Bronchial epithelial cell (primary cell): ENCODE measurements at places on chromosomes 6 and 20.

GRCh38 chr6:30726506-30727413 is 6.6 kb downstream of the TUBB start:
- no peak for DNase-seq

GRCh38 chr6:129546702-129547101 is 163.3 kb downstream of the ARHGAP18 start:
- peak; percentile 34 for DNase-seq

DNA sequence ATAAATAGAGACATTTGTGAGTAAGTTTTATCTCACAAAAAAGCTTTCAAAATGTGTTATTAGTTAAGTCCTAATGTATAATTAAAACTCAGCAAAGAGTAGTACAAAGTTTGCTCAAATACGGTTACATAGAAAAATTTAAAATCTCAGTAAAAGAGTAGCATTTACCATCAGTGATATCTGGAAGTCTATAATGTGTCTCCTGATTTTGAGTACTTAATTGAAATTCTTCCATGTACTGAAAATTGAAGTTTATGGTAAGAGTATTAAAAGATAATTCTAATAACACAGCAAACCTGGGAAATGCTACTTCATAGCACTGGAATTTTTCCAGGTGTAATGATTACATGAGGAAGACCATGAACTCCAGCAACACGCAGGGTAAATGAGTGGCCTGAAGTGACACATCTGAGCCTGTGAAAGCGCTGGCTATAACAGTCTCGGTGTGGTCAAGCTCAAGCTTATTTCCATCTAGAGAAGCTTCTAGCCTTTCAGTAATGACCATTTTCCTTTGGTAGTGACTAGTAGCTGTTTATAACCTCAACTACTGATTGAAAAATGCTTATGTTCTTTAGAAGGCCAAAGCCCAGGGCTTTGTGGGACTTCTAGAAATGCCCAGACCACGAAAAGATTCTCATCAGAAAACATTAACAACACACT is 203.2 kb downstream of the ISM1 start:
- DNase-seq = no peak

DNA sequence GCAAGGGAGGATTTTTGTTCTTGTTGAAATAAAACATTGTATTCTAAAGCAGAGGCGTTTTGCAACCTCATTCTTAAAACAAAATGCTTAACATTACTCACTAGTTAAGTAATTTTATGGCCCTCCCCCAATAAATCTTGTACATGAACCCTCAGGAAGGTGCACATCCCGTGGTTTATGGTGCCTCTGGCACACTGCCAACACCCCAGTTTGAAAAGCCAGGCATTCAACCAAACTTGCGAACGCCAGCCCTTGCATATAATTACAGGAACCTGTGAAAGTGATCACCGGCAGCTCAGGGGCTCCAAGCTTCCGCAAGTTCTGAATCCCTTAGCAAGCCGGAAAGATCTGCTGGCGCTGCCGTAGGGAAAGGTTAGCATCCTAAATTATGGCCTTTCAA is 1109.0 kb upstream of the FLRT3 start:
- peak; percentile 2 for DNase-seq

DNA sequence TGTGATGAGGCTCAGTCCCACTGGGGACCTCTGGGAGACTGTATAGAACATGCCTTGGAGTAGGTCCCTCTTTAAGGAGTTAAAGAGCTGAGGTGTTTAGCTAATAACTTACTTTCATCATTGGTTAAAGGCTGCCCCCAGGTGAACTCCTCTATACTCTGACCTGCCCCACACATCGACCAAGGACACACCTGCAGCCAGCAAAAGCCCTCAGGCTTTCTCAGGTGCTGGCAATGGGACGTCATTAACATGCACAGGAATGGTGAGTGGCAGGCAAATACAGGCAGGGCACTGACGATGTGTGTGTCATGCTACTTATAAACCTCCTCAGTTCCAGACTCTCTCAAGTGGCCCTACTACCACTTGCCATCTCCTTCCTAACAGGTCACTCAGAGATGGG is 366.4 kb downstream of the KIF16B start:
- DNase-seq = no peak

DNA sequence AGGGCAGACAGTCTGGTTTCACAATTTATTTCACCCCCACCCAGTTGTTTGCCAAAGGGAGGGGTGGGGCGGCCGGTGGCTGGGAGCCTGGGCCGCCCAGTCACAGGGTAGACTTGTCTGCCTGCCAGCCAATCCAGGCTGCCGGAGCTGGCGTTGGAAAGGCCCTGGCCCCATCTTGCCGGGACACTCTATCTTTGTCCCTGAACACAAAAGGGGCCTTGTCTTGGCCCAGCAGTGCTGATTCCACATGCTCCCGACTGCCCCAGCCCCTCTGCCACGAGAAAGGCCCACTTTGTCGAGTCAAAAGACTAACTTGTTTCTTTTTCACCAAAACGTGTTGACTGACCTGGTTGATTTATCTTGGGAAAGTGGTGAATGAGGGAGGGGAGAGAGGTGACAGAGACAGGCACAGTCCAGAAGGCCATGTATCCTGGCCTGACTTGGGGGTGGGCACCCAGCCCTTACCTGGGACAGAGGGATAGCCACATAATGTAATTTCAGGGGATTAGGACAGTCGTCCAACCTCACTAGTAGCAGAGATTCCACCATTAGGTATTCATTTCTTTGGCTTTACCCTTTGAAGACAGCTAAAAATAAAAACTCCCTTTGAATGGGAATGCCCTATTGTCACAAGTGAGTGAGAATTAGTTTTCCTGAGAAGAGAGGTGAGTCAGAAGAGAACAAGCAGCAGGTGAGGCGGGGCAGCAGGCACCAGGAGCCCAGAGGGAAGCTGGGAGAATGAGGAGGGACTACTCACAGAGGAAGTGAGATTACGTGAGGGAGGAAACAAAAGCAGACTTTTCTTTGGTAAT is 67.0 kb upstream of the SIRPA start:
- DNase-seq = peak; percentile 96

DNA sequence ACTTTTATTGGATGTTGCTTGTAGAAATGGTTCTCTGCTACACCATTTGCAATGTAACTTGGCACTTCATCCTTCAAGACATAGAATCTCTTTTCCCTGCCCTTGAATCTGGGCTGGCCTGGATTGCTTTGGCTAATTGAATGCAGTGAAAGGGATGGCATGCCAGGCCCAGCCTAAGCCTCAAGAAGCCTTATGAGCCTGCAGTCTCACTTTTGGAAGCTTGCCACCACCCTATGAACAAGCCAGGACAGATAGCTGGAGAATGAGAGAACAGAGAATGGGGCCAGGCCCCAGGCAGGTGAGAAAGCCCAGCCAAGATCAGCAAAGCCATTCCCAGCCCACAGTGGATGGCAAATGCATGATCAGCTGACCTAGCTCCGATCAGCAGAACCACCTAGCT is 350.7 kb upstream of the RNF24 start:
- DNase-seq = peak; percentile 80

- DNase-seq = no peak
These were observed 365.0 kb upstream of the CHD6 start for GRCh38 chr20:41983159-41983558.

DNA sequence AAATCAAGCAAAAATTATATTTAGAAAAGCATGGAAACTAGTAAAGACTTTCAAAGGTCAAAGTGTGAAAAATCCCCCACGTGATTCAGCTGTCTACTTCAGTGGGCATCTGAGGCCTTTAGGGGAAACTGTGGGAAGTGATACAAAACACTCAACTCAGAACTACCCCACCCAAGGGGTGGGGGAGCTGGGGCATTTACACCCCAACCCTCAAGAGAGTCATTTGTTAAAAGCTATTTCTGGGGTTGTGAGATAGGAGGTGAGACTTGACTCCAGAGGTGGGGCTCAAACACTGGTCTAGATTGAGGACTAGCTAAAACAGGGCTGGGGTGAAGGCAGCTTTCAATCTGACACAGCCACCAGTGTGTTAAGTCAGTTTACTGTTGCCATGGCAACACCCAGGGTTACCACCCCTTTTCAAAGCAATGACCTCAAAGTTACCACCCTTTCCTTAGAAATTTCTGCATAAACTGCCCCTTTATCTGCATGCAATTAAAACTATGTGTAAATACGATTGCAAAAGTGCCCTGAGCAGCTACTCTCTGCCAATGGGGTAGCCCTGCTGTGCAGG is 9.9 kb upstream of the GTSF1L start:
- no peak for DNase-seq

DNA sequence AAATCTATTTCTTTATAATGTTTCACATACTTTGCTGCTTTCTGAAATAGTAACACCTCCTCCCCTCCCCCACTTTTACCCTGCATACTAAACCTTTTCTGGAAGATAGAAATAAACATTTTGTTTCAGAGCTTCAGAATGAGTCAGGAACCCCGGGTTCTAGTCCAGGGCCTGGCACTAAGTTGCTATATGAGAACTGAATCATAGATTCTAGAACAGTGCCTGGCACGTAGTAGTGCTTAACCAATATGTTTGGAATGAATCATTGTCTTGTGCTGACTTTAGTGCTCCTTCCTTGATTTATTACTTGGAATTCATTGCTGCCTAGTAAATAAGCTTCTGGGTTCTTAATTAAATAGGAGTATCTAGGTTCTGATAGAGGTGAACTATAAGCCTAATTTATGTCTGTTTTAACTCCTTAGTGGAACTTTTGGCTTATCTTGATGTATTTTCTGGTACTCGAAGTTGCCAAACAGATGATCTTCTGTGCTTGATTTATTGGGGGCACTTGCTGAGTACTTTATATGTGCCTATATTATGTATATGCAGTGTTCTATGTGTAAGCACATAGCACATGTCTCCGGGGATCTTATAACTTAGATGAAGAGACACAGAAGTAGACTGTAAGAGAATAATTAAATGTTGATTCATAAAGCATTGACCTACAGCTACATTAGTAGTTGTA is 18.6 kb downstream of the TAB2 start:
- peak; percentile 93 for DNase-seq

GRCh38 chr20:61846074-61846473 is 219.6 kb downstream of the TAF4 start:
- DNase-seq = no peak

DNA sequence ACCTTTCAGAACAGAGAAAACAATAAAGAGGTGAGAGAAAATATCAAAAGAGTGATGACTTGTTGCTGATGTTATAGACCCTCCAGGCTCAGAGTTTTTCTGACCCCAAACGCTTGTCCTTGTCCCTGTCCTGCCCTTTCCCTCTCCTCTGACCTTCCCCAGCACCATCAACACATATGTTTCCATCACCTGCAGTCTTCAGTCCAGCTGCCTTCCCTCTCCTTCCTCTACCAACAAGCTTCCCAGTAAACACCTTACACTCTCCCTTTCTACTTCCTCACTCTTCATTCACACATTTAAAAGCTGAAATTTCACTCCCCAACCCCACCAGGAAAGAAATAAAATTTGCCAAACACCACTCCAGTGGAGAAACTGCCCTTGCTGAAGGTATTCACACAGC is 25.4 kb upstream of the AFDN start:
- DNase-seq = no peak

GRCh38 chr6:25337431-25337830 is 58.3 kb downstream of the CARMIL1 start:
- no peak for DNase-seq

GRCh38 chr6:163944897-163945296 is 530.4 kb downstream of the QKI start:
- no peak for DNase-seq

- no peak for DNase-seq
These were observed 77.4 kb downstream of the TTLL2 start for GRCh38 chr6:167402195-167402686.

DNA sequence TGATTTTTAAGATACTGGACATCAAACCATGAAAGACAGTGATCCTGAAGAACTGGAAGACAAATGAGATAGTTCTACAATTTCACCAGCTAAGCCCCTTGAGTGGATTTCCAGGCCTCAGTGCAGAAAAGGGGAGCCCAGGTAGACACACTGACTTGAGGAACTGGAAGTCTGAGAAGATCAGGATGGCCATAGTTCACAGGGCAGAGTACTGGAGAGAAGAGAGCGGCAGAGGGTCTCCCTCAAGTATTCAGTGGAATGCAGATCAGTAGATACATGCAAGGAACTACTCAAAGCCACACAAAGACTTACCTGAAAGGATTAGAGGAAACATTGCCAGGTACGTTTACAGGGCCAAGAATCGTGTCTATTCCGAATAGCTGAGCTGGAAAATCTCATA is 224.3 kb downstream of the LRFN2 start:
- DNase-seq = no peak

- no peak for DNase-seq
These were observed 86.0 kb downstream of the SAMD3 start for GRCh38 chr6:130136798-130137197.

DNA sequence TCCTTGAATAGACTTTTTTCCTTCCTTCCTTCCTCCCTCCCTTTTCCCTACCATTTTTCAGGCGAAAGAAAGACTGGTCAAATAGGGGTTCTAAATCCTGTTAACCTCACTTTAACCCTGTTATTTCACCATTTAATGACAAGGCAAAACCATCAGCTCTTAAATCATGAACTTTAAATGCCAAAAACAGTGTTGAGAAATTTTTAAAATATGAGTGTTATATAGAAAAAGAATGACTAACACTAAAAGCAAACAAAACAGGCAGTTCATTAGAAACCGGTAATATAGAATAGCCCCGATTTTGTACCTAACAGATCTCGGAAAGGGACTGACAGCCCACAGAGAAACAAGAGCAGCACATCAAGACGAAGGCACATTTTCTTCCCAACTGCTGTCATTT is 57.4 kb upstream of the CEP85L start:
- DNase-seq = peak; percentile 90

- DNase-seq = no peak
These were observed 7.4 kb downstream of the TBC1D20 start for GRCh38 chr20:454951-455350.

DNA sequence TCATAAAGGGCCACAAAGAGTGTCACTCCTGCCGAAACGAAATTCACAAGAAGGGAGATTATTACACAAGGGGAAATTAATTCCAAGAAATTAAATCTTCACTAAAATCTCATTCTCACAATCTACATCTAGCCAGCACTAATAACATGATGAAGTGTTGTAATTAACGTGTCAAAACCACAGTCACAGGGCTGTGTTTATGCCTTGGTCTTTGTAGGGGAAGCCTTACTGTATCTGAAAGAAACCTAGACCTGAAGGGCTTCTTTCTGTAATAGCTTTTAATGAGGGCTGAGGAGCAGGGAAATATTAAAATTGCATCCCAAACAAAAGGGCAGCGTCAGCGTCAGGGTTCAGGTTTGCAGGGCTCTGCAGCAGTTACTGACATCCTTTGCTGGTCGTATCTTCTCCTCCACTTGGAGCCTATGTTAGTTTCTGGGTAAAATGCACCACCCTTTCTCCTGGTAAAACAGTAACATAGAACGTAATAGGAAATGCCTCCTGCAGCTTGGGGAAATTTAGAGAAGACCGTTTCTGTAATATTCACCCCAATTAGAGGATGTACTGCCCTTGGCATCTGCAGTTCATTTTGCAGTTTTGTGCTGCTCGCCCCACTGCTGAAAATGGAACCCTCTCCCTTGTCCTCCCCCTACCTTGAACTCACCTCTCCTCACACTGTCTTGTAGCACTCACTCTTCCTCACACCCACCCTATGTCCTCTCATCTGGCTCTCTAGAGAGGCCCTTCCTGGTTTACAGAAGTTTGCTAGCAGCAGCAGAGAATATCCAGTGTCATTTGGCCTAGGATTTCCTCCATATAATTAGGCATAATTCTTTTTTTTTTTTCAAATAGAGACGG is 109.0 kb upstream of the TRAF3IP2 start:
- no peak for DNase-seq

- DNase-seq = no peak
These were observed 387.7 kb downstream of the PAX1 start for GRCh38 chr20:22093122-22093521.
